NCI-H2029 (cell line): ENCODE measurements at places on chromosomes 16 and 17.
A peak's percentile ranks its signal among the peaks of the same experiment; 100 is the strongest.

DNA sequence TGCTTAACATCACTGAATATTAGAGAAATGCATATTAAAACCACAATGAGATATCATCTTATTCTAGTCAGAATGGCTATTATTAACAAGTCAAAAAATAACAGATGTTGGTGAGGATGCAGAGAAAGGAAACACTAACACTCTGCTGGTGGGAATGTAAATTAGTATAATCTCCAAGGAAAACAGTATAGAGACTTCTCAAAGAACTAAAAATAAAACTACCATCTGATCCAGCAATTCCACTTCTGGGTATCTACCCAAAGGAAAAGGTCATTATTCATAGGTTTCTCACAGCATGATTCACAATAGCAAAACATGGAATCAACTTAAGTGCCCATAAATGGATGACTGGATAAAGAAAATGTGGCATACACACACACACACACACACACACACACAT, 166.4 kb downstream of the CEP112 start:
- no peak for DNase-seq

- no peak for DNase-seq
Observed at GRCh38 chr16:84423416-84423837, 55.1 kb downstream of the ATP2C2 start.

GRCh38 chr17:79109584-79109983, 35.0 kb downstream of the ENGASE start:
- no peak for DNase-seq

GRCh38 chr17:10756185-10756584, 26.4 kb upstream of the TMEM220 start:
- DNase-seq = no peak

DNA sequence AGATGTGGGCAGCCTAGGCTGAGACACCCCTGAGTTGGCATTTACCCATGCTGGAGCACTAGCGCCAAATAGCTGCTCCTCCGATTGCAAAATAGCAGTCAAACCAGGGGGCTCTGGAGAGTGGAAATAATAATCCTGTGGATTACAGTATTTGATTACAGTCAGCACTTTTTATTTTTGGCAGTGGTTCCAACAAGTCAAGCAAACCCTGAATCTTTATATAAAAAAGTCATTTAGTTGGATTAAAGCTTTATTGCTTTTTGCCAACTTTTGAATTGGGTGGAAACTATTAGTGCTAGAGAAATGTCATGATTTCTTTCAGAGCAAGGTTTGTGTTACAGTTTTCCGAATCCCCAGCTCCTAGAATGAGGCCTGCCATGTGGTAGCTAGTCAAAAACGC, 99.3 kb upstream of the FAM20A start:
- no peak for DNase-seq

GRCh38 chr16:30925995-30926811, 2.8 kb downstream of the FBXL19 start:
- no peak for DNase-seq

DNA sequence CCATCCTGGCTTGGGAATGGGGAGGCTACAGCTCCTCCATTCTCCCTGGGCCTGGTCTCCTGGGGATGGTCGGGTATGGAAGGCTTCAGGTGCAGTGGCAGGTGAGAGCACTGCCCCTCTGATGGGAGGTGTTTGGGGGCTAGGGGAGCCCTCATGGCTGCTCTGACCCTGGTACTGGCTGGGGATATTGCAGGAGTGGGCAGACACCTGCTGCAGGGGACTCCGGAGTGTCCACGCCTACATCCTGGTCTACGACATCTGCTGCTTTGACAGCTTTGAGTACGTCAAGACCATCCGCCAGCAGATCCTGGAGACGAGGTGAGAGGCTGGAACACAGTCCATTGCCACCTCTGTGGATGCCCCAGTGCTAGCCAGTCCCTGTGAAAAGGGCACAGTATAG, 8.8 kb downstream of the RASL10B start:
- no peak for DNase-seq

GRCh38 chr16:61050547-61050946, 985.7 kb downstream of the CDH8 start:
- DNase-seq = no peak

DNA sequence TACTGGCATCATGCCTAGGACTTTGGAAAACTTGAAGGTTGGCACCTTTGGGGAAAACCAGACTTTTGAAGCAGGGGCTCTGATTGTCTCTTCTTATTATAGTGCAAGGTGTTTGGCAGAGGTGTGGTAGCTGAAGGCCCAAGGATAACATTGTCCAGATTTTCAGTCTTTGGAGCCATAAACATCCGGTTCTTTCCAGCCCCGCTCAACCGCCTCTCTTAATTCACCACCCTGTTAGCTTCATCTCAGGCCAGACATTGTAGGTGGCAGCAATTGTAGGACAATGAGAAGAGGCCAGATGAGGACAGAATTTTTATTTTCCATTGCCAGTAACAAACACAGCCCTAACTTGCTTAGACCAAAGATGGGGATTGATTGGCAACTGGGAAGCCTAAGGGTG, 649.8 kb downstream of the MAF start:
- no peak for DNase-seq

GRCh38 chr17:68423251-68423650, 34.0 kb downstream of the WIPI1 start:
- DNase-seq = no peak

GRCh38 chr16:285146-286055, 2.4 kb downstream of the PDIA2 start:
- no peak for DNase-seq

GRCh38 chr17:61878984-61879612, 15.8 kb upstream of the BRIP1 start:
- no peak for DNase-seq

- DNase-seq = no peak
Observed at GRCh38 chr17:3474212-3474611, 1.6 kb upstream of the ASPA start.

DNA sequence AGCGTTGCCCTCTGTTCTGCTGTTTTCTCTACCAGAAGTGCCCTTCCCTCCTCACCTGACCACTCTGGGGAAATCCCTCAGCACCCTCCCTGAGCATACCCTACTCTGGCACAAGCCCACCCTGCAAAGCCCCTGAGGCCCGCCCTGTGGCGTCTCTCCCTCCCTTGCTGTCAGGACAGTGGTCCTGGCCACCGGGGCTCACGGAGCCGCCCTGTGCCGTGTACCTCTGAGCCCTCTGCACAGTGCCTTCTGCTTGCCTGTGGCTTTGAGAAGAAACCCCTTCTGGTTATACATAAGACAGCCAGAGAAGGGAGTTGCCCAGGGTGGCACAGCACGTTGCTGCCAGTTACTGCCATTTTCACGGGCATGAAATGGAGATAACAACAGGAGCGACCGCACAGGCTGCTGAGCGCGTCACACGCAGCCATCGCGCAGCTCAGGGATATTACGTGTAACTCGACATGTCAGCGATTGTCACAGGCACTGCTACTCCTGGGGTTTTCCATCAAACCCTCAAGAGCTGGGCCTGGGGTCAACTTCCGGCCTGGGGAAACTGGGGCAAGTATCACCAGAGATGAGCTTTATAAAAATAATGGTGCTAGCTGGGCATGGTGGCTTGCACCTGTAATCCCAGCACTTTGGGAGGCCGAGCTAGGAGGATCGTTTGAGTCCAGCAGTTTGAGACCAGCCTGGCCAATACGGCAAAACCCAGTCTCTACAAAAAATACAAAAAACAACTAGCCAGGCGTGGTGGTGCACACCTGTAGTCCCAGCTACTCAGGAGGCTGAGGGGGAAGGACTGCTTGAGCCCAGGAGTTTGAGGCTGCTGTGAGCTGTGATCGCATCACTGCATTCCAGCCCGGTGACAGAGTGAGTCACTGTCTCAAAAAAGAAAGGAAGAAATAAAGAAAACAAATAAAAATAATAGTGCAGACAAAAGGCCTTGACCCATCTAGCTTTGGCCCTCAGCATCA, 14.8 kb downstream of the SCGB1C2 start:
- no peak for DNase-seq

- DNase-seq = no peak
Observed at GRCh38 chr16:50676684-50677225, 4.4 kb downstream of the SNX20 start.

DNA sequence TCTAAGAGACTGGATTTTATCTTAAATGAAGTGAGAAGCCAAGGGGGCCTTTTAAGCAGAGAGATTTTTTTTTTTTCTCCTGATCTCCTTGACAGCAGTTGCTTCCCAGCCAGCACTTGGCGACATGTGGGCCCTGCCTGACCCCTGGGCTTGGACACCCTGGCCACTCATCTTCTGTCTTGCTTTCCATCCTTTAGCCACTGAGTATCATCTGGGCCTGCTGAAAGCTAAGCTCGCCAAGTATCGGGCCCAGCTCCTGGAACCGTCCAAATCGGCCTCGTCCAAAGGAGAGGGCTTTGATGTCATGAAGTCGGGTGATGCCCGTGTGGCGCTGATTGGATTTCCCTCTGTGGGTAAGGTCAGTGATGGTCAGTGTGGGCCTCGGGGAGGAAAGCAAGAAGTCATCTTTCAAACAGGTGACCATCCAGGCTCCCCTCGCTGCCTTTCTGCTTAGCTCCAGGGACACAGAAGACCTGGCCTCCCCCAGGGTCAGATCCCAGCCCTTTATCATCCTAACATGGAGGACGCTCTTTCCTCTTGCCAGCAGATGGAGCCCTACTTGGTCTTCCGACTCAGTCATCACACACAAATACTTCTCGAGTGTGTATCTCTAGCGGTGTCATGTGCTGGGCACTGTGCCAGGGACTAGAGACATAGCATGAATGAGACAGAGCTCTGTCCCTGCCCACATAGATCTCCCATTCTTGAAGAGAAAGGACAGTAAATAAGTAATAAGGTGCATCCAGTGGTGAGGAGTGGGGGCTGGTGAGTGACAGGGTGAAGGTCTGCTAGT, 6.1 kb downstream of the DRG2 start:
- peak; percentile 75 for DNase-seq

- DNase-seq = no peak
Observed at GRCh38 chr16:15775663-15776304, 81.0 kb downstream of the MYH11 start.

DNA sequence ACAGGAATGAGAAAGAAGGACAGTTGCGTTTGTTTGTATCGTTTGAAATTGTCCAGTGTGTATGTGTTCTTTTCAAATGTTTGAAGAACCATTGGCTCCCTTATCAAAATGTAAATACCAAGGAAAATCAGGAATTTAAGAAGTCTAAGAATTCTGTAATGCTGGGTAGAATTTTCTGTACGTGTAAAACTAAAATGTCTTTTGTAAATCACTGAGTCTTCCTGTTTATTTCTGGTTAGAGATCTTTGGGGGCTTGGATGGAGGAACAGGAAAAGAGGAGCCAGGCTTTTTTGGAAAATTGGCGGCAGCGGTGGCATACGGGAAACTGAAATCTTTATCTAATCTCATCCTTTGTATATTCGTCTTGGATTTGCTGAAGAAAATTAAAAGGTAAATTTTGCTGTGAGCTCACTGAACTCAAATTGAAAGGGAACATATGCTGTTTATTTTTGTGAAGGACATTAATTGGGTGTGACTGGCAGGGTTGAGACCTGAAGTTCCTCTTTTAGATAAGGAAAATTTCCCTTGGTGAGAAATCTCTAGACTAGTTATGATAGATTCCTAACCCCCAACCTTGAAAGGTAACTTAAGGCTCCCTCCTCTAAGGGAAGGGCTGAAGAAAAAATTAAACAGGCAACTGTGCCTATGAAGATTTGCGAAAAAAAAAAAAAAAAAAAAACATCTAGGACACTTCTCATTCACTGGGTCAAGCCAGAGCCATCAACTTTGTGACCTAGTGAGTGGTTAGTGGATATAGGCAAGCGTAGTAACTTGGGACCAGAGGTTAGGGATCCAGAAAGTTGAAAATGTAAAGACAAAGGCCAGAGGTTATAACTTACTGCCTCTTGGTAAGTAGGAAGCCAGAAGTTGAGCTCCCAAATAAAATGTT, 10.8 kb downstream of the TAT start:
- no peak for DNase-seq

DNA sequence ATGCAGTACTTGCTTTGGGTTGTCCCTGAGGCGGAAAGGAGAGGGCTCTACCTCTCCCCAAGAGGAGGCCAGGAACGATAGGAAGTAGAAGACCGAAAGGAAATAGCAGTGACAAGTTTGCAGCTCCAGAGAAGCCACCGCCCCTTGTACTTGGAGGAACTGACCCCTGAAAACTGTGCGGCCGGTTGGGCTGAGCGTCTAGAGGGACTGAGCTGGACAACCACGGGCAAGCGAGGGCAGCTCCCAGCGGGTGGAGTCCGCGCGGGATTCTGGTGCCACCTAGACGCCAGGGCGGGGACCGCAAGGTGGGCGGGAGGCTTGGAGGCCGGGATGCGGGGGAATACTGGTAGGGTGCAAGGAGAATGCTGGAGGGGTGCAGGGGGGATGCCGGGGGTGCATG, 1.3 kb upstream of the SLC6A4 start:
- no peak for DNase-seq

DNA sequence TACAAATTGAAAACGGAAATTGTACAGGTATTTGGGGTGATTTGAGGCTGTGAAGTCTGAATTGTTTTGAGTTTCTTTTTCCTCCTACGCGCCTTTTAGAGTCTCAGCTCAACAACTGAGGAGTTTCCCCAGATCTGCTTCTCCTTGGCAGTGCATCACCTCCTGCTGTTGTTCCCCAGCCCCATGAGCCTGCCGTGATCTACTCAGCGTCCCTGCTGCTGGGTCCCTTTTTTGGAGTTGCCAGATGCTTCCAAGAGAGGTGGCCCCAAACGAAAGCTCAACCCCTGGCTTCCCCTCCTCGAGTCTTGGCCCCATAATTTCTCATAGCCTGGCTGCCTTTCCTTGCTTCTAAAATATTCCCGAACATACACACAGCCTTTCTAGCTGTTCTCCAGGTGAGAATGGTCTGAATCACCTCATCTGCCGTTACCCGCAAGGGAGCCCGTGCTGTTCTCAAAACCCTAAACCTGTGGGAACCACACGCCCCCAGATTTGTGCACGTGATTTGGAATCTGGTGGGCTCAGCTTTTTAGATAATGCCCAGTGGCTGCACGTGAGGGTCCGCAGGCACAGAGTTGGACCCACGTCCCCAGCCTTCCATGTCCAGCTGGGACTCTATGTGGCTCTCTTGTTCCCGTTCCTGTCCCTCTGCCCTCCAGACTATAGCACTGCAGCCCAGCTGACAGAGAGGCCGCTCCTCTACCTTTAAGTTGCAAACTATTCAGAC, 179.1 kb upstream of the CHMP6 start:
- no peak for DNase-seq

DNA sequence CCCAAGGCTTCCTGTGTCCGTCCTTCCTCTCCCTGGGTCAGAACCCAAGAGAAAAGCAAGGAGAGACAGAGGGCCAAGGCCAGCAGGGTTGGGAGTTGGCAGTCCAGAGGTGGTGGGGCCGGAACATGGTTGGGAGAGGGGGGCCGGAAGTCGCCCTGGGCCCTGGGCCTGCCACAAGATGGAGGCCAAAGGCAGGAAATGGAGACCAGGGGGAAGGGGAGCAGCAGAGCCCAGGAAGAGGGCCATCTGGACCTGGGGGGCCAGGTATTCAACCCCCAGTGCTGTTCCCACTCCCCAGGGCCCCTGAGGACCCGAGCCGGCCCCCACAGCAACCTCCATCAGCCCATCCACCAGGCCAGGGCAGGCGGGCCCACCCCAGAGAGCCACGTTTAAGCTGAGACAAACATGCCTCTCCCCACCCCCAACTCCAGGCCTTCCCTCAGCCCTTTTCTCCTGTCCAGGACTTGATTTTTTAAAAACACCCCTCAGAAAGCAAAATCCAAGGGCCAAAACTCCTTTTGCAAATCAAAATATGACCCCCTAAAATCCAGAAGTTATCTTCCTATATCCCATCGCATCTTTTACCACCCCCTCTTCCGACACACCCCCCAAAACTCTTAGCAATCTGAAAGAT, 4.4 kb upstream of the BCL6B start:
- DNase-seq = no peak

GRCh38 chr17:32486111-32486700, 587 bp upstream of the CDK5R1 start:
- peak; percentile 74 for DNase-seq

GRCh38 chr16:23069844-23070243, 79.4 kb downstream of the USP31 start:
- no peak for DNase-seq
